ENCODE measurements at places on chromosomes 11 and 22.

DNA sequence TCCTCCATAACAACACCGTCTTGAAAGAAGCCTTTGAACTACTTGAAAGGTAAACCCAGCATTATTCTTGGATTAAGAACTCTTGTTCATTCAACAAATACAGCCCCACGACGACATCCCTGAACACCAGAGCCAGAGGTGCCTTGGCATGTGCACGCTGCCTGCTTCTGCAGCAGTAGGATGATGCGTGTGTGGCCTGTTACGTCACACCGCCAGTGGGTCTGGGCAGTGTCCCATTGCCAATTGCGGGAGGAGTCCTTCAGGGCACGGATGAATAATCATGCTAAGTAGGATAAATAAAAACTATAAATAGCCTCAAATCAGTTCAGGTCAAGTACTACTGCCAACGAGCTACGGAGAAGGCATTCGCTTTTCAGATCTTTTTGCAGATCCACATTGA lies 380.5 kb downstream of the SHANK2 start:
- DNase-seq: no peak

GRCh38 chr22:23481369-23481768 lies 98.7 kb downstream of the IGLL1 start:
- DNase-seq: no peak

GRCh38 chr11:124875943-124876817 lies 10.9 kb downstream of the ROBO3 start:
- DNase-seq: peak; percentile 91

DNA sequence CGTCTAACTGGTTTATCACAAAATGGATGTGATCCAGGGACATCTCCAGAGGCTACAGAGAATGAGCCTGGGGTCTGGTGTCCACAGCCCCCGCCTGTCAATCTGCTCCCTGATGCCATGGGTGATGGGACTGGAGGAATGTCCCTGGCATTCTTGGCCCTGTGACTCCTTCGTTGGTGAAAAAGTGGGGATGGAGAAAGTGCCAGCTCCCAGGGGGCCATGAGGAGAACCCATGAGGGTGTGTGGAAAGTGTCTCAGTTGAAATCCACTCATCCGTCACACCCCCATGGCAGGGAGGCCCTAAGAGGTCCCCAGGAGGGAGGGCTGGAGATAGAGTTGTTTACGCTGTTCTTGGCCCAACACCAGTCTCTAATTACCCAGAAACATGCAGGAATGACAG lies 322.0 kb downstream of the CTTN start:
- DNase-seq: no peak

- DNase-seq: no peak
Measured at GRCh38 chr11:30917859-30918478, 331.8 kb upstream of the MPPED2 start.

- peak; percentile 44 for DNase-seq
Measured at GRCh38 chr22:19810381-19811201, 44.1 kb downstream of the GNB1L start.

- DNase-seq: no peak
Measured at GRCh38 chr11:60937144-60937527, 12.9 kb downstream of the TMEM132A start.

DNA sequence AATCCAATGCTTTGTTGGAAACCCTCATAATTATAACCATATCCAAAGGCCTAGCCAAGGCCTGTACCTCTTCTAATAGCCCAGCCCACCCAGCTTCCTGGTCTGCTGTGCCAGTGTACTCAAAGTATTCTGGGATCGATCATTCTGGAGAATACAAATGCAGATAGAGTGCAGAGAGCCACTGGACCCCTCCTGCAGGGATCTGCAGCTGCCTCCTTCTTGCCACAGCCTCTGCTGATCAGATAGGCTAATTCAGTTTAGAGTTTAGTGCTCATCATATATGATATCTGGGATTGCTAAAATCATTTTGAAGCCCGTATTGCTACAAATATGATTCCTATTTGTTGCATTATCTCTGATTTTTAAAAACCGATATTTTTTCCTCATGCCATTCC lies 17.5 kb downstream of the CASP5 start:
- no peak for DNase-seq

DNA sequence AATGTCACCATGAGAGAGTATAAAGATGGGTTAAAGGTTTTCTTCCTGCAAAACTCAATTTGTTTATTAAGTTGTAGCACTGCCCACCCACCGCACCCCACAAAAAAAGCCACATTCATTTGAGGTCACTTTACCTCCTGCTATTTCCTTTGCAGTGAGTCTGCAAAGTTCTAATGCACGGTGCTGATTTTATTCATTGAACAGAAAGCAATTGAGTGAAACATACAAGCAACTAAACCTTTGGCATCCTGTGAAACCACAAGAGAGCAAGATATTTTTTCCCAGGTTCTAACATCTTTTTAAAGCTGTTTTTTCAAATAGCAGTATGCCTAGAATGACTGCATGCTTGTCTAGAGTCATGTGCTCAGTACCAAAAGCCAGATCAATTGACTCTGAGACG lies 39.0 kb downstream of the RRAS2 start:
- DNase-seq: no peak

DNA sequence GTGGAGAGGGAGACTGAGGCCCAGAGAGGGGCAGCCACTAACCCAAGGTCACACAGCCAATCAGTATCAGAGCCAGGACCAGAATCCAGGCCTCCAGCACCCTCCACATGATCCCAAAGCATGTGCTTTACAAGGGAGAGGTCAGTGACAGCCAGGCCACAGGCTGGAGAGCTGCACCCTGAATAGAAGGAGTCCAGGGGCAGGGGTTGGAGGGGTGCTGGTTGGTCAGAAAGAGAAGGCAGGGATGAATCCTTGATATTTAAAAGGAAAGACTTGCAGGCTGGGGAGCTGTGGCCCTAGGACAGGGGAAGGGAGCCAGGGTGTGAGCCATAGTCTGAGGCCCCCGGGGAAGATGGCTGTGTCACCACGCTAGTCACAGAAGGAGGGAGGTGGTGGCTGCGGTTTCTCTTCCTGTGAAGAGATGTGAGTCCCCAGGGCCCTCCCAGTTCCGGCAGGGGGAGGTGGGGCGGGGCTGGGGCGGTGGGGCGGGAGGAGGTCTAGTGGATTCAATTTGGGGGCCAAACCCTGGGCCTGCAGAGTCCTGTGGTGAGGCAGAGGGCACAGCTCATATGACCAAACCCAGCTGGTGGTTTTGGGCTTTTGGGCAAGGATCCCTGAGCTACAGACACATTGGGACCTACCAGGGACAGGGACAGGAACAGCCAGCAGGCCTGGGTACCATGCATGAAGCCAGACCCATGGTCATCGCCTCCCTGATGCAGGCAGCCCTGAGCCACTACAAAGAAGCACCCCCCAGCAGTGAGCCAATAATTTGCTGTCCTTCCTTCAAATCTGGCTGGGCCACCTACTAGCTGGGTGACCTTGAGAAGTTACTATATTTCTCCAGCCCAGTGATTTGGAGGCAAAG lies 14.0 kb downstream of the RAC2 start:
- peak; percentile 84 for DNase-seq

- DNase-seq: no peak
Measured at GRCh38 chr11:84106541-84106940, 820.4 kb upstream of the CCDC90B start.

GRCh38 chr11:8261921-8262551 lies 1.6 kb downstream of the LMO1 start:
- DNase-seq: no peak

DNA sequence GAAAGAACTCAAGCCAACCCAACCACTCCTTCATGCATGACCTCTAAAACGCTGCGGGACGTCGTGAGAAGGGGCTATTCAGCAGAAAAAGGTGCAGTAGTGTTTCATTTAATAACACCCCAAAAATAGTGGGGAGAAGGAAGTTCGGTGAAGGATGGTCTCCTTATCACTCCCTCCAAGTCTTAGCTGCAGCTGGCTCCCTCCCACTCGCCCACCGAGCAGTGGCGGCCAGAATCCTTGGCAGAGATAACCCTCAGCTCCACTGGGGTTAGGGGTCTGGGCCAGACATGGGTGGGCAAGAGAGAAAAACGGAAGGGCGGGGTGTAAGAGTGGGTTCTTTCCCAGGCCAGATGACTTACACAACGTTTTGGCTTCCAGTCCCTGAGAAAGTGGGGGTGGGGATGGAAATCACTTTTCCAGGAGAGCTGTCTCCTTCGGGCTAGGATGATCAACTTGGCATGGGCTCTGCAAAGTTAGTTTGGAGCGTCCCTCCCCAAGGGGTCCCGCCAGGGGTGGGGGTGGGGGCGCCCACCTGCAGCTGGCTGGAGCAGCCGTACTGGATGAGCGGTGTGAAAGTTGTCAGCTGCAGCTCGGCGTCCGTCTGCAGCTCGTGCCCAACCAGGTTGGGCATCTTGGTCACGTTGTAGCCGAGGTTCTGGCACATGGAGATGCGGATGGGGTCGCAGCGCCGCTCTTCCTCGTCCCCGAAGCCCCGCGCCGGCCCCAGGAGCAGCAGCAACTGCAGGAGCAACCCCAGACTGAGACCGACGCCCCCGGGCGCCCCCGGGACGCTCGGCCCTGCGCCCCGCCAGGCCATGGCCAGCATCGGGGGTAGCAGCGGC lies 705 bp downstream of the FZD4 start:
- no peak for DNase-seq

GRCh38 chr11:46659908-46660307 lies 40.5 kb downstream of the ARHGAP1 start:
- DNase-seq: no peak

DNA sequence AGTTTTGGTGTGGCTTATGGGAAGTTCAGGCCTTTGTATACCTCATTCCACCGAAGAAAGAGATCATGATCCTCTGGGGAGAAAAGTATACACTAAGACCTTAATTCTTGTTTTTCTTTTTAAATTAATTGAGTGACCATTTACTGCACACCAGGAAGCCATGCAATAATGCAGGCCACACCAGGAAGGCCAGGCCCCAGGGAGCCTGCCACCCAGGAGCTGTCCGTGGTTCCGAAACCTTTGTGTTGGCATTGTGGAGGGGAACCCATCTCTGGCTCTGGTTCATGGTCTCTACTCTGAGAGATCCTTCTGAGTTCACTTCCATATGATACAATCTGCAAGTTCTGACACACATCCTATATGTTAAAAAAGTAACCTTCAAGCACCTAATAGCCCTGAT lies 291.8 kb downstream of the MIAT start:
- DNase-seq: no peak

GRCh38 chr11:128900468-128900867 lies 9.3 kb downstream of the KCNJ5 start:
- no peak for DNase-seq

- DNase-seq: no peak
Measured at GRCh38 chr11:65096926-65097325, 912 bp downstream of the VPS51 start.

GRCh38 chr11:103378931-103379330 lies 269.7 kb downstream of the DYNC2H1 start:
- no peak for DNase-seq

GRCh38 chr22:23117891-23118646 lies 23.7 kb downstream of the RSPH14 start:
- no peak for DNase-seq

- no peak for DNase-seq
Measured at GRCh38 chr22:21964234-21964633, 11.6 kb upstream of the PPM1F start.

GRCh38 chr11:14617241-14618027 lies 26.2 kb upstream of the PDE3B start:
- no peak for DNase-seq

GRCh38 chr11:62394825-62395538 lies 23.9 kb upstream of the SCGB1A1 start:
- no peak for DNase-seq

- no peak for DNase-seq
Measured at GRCh38 chr22:22085702-22086500, 103.3 kb upstream of the TOP3B start.

DNA sequence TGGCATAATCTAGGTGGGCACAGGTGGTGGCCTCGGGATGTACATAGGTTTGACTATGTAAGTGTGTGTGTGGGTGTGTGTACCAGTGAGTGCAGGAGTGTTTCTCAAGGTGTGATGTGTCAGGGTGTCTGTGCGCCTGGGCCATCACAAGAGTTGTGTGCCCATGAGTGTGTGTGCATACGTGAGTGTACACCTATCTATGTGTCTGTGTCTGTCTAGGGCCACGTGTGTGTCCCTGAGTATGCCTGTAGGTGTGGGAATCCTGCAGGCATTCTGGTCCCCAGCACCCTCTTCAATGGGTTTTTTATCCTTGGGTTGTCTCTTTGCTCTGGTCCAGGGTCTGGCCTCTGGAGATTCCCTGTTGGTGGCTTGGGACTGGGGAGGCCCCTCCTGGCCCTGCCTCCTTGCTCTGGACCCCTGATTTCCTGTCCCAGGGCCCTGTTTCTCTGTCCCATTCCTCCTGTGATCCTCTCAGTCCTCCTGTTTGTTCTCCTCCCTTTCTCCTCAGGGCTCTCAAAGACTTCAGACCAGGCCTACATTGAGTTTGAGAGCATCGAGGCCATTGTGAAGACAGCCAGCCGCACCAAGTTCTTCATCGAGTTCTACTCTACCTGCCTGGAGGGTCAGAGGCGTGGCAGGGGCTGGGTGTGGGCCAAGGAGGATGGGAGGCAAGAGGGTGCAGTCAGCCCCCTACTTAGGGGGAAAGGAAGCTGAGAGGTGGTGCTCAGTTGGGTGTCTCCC lies 9.4 kb downstream of the INPPL1 start:
- DNase-seq: no peak

DNA sequence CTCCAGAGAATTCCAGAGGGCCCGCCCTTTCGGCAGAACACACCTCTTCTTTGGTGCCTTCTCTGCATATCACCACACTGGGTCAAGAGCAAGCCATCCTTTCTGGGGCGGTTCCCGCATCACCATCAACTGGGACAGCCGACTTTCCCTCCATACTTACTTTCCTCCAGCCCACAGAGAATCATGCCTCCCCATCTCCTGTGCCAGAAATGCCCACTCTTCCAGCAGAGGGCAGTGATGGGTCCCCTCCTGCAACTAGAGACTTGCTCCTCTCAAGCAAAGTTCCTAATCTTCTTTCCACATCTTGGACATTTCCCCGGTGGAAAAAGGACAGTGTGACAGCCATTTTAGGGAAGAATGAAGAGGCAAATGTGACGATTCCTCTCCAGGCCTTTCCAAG lies 157.7 kb downstream of the C11orf91 start:
- no peak for DNase-seq

DNA sequence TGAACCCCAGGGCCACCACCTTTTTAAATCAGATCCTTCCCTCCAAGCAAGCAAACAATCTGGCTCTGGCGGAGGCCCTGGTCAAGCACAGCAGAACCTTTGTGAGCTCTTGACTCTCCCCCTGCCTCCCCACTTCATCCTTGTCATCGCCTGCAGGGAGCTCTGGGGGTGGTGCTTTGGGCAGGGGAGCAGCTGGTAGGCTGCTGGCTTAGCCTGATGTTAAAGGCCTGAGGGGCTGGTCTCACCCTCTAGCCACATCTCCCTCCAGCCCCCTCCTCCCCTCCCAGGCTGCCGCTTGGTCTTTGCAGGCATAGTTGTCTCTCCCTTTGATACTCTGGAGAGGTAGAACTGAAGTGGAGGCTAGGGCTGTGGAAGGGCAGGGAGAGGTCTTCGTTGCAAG lies 50.9 kb downstream of the THAP12 start:
- no peak for DNase-seq

GRCh38 chr22:19586922-19587684 lies 62.9 kb upstream of the CLDN5 start:
- no peak for DNase-seq

GRCh38 chr11:35330931-35331330 lies 88.4 kb downstream of the SLC1A2 start:
- no peak for DNase-seq

GRCh38 chr11:43969543-43969942 lies 27.1 kb downstream of the C11orf96 start:
- no peak for DNase-seq
